ENCODE measurements at places on chromosomes 7 and 10.

GRCh38 chr10:73959484-73960243, 38.3 kb upstream of the VCL start:
- DNase-seq = no peak

DNA sequence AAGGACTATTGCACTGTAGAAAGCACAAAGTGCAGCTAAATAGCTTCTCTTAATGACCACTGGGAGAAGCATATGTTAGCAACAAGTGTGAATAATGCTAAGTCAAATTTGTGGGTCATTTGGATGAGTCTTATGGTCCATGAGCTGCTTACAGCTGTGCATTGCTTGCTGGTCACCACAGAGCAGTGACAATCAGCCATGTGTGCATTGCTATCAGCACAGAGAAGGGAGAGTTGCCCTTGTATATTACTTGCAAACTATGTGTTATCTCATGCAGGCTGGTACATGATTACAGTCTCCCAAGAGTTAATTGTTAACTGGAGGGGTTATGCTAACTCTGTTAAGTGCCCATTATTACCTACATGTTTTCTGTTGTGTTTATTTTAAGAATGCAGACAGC, 25.7 kb downstream of the MRPS33 start:
- no peak for DNase-seq

DNA sequence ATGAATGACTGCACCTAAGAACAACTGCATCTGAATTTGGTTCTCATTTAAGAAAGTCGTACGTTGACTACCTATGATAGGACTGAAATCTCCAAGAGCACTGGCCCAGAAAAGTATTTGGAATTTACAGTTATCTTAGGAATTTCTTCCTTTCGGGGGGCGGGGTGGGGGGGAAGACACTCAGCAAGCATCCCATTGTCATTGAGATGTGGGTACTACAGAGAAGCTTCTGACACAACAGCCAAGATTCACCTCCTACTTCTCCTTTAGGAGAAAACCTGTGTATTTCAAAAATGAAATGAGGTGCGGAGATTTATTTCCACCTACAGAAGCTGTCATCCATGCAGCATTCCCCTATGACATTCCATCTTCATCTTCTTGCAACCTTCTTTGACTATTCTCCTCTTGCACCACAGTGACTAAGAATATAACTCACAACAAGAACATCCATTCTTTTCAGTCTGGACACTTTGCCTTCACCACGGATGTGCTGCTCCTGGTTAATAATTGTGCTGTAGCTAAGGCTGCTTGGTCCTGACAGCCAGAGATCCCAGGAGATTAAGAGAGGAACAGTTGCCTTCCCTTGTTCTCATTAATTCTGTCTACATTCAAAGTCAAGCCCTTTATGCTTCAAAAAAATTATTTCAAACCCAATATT, 98.4 kb upstream of the FRMD4A start:
- no peak for DNase-seq

GRCh38 chr7:115574681-115575291, 455.8 kb downstream of the TFEC start:
- no peak for DNase-seq

DNA sequence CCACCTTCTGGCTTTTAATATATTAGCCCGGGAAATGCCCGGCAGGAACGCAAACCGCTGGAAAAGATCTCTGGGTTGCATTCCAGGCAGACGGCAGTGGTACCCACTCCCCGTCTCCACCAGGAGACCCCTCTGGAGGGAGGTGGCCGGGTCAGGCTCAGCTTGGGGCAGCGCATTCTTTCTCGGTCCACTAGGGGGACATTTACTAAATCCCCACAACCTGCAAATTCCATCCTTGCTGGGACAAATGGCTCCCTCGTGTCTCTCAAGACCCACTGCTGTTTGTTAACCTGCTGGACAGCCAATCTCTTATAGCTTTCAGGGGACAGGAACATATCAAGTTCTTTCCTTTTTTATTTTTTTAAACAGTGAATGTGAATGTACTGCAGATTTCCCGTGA, 45.8 kb upstream of the CARD11 start:
- DNase-seq = no peak

All from GM12892 (cell line).